ENCODE measurements at places on chromosomes 7 and 10.

DNA sequence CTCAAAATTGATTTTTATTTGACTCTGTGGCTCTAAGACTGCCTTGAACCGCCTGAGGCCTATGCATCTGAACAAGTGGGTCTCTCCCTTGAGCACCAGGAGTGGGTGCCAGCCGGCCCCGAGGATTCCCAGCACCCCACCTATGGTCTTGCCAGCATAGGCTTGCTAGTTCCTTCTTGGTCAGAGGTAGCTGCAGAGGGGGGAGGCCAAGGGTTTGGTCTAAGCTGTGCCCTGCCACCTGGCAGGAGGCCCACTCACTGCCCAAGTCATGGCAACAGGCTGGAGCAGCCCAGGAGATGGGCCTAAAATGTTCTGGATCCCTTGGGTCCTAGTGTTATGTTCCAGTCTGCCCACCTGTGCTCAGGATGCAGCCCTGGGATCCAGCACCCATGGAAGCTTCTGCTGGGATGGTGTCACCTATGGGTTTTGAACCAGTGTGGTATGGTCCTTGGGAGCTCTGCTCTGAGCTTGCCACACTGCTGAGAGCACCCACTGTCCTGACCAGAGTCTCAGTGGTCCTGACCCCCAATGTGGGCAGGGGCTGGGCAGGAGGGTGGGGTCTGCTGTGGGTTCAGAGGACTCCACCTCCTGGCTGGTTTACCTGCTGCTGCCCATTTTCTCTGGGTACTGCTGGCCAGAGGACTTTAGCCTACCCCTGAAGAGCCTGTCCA, 12.6 kb downstream of the YKT6 start:
- DNase-seq: no peak

DNA sequence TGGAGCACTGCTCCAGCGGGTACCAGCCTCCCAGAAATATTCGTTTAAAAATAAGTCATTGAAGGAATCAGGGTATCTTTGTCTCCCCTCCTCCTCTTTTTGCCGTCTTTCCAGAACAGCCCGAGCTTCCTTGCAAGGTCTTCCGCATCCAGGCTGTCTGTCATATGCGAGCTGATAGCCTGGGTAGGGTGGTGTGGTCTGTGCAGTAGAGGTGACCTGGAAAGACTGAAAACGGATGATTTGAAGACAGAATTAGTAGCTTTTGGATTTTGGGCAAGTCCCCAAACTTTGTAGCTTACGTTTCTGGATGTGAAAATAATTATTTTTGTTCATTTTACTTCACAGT, 480 bp downstream of the VPS50 start:
- DNase-seq: peak; percentile 28

- no peak for DNase-seq
Measured at GRCh38 chr10:117242463-117242832, 1.5 kb downstream of the SLC18A2 start.

GRCh38 chr10:18456984-18457383, 194.4 kb downstream of the NSUN6 start:
- no peak for DNase-seq

GRCh38 chr7:105296491-105296890, 92.2 kb downstream of the SRPK2 start:
- DNase-seq: no peak

GRCh38 chr7:110693344-110693743, 397.6 kb upstream of the LRRN3 start:
- DNase-seq: no peak

DNA sequence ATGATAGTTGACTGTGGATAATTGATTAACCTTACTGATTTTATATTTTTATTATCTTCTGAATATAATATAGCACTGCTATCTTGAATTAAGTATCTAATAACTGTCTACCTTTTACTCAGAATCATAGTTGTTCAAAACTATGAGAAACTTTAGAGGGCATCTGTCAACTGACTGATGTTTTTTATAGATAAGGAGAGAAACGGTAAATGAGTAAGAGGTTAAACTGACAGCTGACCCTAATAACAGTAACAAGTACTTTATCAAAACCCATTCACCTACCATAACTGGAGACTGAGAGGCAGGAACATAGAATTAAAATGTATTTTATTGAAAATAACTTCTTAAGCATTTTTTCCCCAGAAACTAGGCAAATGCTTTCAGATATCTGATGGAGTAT, 62.2 kb downstream of the CYP51A1 start:
- DNase-seq: no peak

- no peak for DNase-seq
Measured at GRCh38 chr7:50359995-50360925, 55.7 kb downstream of the IKZF1 start.

DNA sequence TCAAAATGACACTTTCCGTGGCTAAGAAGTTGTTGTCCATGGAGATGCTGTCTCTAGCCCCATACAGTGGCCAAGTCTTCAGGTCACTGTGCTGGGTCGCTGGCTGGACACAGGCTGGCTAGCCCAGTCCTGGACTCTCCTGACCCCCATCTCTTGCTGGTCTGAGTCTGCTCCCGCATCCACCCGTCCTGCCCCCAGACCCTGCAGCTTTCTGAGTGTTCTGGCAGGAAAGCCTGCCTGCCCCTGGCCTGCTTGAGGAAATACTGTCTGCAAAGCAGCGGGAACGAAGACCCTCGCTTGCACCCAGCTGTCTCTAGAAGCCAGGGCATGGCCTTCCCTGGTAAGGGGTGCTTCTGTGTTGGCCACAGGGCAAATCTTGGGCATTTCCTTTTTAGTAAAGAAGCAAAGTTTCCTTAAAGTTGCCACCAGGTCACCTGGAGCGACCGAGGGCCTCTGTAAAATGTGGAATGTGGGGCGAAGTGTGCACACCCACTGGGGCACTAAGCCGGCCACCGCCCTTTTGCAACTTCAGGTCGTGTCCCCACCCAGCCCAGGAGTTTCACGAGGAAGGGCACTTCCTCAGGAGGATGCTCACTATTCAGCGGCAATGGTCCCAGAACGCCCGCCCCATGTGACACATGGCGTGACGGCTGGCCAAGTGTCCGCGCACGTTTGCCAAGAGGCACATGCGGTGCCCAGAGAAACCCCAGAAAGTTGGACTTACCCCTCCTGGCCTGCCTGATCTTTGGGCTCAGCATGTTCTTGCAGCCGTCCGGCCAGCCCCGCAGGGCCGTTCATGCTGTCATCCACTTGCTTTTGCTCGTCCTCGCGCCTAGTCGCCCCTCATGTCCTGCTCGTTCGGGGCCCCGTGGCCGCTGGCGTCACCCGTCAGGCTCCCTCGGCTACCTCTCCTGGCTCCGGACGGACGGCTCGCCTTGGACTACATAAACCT, 558 bp downstream of the ARHGAP22 start:
- peak; percentile 67 for DNase-seq

- no peak for DNase-seq
Measured at GRCh38 chr7:5572439-5572838, 148.8 kb upstream of the TNRC18 start.

GRCh38 chr10:44965651-44966097, 6.1 kb downstream of the RASSF4 start:
- DNase-seq: no peak

GRCh38 chr7:156074084-156074483, 261.8 kb upstream of the SHH start:
- DNase-seq: no peak

DNA sequence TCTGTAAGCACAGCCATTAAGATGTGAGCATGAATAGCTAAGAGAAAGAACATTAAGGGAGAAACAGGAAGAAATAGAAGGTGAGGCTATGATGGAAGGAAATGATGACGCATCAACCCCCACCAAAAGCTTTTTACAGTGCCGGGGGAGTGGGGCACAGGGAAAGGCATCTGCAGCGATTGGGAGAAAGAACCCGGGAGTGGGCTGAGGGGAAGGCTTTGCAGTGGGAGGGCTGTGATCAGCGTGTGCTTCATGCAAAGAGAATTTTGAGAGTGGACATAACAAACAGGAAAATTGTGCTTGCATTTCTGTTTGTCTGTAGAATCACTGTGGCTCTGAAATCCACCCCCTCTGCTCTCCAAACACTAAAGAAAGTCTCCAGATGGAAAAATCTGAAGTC, 250.8 kb downstream of the KCNMA1 start:
- DNase-seq: no peak

GRCh38 chr7:22723637-22724036, 3.4 kb upstream of the IL6 start:
- peak; percentile 73 for DNase-seq

DNA sequence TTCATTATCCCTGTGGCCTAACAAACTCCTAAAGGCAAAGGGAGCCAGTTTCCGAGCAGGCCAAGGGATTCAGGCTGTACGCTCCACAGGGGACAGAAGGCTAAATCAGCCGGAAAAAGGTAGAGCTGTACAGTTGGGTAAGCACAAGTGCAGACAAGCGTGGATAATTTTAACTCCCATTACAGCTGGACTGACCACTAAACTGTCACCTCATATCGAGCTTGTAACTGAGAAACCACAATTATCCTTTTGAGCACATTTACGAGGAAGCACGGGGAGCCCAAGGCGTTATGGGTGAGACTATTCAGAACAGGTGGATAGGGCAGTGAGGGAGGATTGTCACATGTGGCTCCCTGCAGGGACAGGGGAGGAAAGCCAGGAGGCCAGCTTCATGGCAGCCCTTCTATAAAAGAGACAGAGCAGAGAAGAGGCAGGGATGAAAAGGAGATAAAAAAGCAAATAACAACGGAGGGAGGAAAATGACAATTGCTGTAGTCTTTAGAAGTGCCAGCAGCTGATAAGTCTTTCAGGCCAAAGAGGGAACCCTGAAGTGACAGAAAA, 288.0 kb downstream of the FGFR2 start:
- no peak for DNase-seq

Measured in inflammatory macrophage (primary cell).